ENCODE measurements at places on chromosomes 11 and 22.

DNA sequence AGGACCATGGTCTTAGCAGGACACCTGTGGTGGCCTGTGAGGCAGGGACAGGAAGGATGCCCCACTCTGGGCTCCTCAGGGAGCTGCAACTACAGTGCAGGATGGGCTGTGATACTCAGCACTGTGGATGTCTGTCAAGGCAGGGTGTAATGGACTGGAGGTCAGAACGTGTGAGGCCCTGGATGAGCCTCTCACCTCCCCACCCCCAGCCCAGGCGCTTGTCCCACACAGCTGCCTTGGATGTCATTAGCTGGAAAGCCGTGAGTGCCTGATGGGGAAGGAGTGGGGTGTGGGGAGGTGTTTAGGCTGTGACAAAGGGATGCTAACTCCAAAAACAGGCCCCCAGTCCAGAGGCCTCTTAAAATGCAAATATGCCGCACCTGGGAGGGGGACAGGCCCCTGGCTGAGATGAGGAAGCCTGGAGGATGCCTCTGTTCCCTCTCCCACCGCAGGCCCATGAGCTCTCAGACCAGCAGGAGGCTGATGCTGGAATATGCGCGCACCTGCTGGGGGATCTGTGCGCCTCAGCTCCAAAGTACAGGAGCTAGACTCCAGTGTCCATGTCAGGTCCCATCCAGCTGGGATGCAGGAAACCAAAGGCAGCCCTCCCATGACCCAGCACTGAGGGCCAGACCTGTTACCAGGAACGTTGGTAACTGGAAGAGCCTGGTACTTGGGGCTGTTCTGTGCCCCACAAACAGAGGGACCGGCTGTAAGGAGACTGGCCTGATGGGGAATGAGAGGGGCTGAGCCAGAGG is 25.1 kb downstream of the RSPH14 start:
- no peak for DNase-seq

GRCh38 chr11:83259559-83259958 is 26.6 kb downstream of the CCDC90B start:
- DNase-seq, result no peak

DNA sequence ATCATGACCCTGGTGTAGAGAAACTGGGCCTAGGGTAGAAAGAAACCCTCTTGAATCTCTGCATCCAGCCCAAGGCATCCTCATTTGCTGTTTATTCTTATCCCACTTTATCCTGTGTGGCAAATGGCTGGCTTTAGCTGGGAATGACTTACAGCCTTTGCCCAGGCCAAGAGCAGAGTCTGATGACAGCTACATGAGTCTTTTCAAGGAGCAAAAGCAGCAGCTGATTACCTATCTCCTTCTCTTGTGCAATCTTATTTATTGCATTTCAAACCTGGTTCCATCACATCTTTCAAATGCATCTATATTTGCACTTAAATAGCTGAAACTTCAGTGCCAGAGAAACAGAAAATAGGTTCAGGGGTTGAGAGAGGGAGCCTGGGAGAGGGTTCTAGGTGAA is 26.1 kb downstream of the SYT13 start:
- no peak for DNase-seq

DNA sequence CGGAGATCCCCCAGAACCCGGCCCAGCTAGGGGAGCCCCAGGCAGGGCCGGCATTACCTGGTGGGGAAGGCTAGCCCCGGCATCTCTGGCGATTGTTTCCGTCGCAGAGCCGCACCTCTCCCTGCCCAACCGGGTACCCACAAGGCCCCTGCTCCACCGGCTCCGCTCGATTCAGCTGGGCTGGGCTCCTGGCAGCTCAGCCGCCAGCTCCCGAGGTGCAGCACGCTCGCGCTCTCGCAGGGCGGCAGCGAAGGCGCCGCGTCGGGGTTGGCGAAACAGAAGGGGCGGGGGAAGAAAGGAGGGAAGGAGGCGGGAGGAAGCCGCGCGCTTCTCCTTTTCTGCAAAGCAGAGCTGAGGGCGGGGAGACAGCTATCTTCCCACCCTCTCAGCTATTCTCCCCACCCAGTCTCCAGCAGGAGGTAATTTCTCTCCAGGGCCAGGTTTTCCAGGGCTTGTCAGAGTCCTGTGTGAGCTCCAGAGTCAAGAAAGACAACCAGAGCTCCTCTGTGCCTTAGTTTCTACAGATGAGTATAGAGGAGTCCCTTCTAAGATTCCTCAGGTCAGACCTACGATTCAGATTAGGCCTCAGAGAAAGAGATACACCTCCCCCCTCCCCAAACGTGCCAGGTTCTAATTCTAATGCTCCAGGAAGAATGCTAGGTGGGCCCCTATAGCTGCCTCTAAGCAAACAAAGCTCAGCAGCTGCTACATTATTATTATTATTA is 62.0 kb downstream of the PAK1 start:
- peak; percentile 53 for DNase-seq

DNA sequence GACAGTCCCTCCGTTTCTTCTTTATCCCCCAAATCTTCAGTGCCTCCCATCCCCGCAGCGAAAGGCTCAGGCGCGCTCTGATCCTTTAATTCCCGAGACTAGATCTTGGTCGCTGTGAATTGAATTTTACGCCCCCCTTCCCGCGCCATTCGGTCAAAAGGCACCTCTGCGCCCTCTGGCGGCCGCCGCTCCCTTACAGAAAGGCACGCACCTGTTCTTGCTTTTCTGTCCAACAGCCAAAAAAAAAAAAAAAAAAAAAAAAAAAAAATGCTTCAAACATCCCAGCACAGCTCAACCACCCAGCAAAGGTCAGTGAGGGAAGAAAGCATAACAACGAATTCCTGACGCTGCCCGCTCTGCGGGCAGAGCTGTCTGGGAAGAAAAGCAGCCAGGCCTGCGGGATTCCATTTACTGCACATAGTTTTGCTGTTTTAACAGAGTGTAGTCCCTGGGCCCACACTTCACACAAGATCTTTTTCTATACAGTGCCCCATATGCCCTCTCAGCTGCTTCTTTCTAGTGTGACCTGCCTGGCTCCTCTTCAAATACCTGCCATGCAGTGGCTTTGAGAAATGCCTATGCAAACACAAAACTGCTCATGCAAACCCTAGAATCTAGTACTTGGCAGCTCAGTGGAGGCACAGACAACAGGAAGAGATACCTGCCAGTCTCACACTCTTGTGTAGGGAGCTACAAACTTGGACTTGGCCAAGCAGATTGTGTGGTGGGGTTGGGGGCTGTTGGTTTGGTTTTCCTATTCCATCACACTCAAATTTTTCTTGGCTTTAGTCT is 1.3 kb upstream of the ESAM start:
- peak; percentile 89 for DNase-seq

DNA sequence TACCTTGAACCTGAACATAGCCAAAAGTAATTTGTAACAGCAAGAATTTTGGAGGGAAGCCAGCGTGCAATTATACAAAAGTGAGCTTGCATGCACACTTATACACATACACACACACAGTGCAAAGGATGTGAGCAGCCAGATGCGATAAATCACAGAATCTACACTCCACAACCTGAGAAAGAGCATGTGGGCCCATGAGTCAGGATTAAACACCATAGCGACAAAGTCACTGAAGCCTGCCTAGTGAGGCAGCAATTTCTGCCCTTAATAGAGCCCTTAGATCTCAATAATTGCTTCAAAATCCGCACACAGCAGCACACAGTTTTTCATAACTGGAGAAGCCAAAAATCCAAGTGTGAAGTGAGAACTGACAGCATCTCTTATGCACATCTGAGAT is 42.6 kb upstream of the TEAD1 start:
- DNase-seq, result no peak
